T-cell (primary cell): ENCODE measurements at places on chromosomes 13 and 19.
A peak's percentile ranks its signal among the peaks of the same experiment; 100 is the strongest.

DNA sequence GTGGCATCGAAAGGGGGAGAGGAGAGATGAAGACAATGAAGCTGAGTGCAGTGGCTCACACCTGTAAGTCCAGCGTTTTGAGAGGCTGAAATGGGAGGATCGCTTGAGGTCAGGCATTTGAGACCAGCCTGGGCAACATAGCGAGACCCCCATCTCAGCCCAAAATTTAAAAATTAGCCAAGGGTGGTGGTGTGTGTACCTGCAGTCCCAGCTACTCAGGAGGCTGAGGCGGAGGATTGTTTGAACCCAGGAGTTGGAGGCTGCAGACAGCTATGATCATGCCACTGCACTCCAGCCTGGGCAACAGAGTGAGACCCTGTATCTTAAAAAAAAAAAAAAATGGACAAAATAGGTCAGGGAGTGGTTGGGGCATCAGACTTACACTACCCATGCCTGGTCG lies 7.6 kb downstream of the RDH8 start:
- no peak for DNase-seq

GRCh38 chr19:44856421-44857083 lies 10.5 kb downstream of the NECTIN2 start:
- DNase-seq = no peak

DNA sequence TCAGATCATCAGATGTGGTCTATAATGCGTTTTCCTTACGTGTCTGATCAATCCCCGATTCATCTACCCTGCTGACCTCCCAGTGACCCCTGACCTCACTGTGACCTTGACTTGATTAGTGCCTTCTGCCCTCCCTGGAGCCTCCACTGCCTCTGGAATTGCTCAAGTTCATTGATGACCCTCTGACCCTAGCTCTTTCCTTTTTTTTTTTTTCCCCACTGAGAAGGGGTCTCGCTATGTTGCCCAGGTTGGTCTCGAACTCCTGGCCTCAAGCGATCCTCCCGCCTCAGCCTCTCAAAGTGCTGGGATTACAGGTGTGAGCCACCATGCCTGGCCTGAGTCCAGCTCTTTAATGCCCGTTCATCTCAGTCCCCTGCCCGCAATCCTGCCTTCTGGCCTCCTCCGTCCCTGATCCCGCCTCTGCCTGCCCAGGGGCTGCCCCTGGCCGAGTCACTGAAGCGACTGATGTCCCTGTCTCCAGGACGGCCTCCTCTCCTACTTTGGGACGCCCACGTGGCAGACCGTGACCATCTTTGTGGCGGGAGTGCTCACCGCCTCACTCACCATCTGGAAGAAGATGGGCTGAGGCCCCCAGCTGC lies 4.0 kb upstream of the FTL start:
- DNase-seq = no peak

DNA sequence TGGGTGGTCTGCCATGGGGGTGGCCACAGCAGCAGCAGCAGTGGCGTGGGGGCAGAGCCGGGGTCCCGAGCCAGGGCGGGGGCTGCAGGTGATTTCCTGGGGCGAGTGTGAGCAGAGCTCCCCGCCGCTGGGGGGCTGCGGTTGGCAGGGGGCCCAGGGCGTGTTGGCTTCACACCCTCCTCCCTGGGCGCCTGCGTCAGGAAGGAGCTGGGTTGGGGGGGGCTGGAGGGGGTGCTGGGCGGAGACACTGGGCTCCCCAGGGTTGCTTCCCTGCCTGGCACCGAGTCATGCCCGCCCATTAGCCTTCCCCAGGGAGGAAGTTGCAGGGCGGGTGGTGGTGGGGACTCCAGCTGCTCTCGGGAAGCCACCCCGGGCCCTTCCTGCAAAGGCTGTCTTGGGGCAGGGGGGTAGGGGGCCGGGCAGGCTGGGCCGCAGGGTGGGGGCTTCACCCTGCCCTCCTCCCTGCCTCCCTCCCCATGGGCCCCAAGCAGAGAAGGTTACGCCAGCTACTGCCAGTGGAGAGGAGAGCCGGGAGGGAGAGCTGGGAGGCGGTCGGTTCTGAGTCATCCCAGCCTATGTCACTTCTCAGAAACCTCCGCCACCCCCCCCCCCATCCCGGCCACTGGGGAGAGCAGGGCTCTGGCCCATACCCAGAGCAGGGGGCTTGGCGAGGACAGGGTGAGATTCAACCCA lies 4.6 kb downstream of the MIDN start:
- peak; percentile 72 for DNase-seq

DNA sequence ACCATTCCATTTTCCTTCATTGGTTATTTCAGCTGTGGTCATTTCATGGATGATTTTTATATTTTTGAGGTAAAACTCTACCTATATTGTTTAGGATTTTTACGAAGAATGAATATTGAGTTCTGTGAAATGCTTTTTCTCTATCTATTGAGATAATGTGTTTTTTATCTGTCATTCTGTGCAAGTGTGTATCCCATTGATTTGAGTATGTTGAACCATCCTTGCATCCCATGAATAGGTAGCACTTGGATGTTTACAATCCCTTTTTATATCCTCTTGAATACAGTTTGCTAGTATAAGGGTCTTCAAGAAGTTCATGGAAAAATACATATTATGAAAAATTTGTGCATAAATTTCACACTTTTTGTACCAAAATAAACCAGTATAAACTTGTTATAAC lies 9.8 kb upstream of the ZNF525 start:
- no peak for DNase-seq

DNA sequence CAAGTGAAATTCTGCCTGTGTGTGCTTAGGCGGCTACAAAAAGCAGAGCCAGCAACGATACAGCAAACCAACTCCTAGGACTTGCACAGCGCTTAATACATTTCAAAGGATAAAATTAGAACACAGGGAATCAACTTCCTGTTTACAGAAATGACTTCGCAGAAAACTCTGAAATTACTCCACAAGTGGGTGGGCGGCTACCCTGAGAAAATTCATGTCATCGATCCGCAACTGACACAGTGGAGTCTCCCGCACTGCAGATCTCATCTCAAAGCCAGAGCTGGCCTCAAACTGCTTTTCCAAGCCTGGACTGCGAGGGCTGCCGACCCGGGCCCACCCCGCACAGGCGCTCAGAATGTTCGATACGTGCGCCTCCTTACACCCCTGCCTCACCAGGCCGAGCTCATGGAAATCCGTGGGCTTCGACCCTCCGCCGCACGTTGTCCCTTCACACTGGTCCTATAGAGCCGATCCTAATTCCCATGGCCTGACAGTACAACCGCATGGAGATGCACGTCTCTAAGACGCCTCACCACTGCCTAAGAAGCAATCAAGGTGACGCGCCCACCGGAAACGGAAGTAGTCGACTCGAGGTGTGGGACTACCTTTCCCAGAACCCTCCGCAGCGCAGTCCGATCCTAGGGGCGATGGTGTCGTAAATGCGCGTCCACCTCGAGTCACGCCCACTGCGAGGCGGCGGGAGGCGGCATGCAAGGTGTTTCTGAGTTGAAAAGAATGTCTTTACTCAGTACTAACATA lies at the start of gene ZNF229:
TSS of gene ZNF229 (minus strand) at position 557 of the 759 bp plus-strand sequence. CDS start 5,625 bp downstream, outside the sequence.
- DNase-seq = peak; percentile 59

DNA sequence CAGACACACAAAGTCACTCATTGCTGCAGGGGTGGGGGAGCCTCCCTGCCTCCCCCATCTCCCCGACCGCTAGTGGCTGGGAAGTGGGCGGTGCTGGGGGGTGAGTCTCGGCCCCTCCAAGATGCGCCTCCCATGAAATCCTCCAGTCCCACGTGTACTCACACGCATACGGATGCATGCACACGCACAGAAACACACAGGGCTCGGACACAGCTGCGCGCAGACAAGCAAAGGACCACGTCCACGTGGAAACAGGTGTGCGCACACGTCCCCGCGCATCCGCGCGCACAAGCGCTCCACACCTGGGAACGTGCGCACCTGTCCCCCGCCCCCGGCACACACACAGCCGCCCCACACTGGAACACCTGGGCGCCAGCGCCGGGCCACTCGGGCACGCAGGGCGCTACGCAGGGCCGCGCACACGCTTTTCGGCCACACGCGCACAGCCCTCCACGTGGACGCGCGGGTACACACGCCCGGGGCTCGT lies 687 bp downstream of the MATK start:
- DNase-seq = no peak

DNA sequence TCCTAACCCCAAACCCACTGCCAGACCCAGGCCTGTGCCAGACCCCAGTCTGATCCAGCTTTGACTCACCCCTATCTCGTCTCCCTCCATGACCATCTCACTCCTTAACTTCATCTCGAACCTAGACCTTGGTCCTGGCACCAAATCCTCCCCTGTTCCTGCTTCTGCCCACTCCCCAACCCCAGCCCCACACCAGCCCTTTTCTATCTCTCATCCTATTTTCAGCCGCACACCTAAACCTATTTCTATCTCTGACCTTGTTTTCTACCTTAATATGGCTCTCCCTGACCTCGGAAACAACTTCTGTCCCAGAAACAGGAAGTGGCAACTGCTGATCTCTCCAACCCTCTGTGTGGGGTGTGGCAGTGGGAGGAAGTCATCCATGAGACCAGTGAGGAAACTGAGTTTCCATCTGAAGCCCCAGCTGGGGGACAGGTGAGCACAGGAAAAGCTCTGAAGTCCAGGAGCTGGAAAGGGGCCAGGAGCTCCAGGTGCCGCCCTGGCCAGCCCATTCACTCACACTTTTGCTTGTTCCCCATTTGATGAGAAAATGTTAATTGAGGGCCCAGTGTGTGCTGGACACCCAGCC lies 13.7 kb downstream of the PTH2 start:
- no peak for DNase-seq

- DNase-seq = no peak
These were observed 4.8 kb downstream of the COLGALT1 start for GRCh38 chr19:17560205-17560595.

- no peak for DNase-seq
These were observed 2.2 kb downstream of the PNMA8B start for GRCh38 chr19:46493236-46494145.

GRCh38 chr13:27869436-27870095 lies 50.2 kb upstream of the PDX1 start:
- no peak for DNase-seq

- DNase-seq = peak; percentile 56
These were observed 3.6 kb downstream of the TMEM161A start for GRCh38 chr19:19134687-19135158.

DNA sequence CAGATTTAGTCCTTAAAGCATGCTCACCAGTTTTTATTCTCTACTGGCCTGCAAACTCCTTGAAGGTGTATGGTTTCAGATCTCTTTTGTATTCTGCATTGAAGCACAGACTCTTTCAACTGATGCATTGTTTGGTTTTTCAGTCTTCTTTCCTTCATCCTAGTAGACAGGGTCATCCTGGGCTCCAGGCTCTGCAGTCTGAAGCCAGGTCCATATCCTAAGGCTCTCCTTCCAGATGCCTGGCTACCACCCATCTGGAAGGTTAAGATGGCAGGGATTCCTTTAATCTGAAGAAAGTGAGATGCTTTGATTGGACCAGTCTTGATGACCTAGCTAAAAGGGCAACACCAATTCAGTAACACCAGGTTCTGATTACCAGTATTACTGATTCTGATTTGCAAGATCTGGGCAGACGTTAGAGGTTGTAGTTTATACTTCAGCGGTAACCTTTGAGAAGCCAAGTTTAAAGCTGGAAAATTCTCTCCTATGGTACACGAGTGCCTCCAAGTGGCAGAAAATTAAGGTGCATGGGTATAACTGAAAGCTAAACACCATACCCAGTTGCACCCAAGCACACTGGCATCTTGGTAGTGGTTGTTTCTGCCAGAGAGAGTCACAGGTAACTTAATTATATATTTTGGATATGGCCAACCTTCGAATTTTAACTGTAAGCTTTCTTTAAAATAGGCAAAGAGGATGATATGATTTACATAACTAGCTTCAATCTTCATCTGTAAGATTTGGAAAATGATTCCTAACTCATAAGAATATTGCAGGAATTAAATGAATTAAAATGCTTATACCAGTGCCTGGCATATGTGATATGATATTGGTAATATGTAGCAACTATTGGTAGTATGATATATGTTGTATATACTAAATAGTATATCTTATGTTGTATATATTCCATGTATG lies 1651.9 kb upstream of the MIR17HG start:
- DNase-seq = no peak

DNA sequence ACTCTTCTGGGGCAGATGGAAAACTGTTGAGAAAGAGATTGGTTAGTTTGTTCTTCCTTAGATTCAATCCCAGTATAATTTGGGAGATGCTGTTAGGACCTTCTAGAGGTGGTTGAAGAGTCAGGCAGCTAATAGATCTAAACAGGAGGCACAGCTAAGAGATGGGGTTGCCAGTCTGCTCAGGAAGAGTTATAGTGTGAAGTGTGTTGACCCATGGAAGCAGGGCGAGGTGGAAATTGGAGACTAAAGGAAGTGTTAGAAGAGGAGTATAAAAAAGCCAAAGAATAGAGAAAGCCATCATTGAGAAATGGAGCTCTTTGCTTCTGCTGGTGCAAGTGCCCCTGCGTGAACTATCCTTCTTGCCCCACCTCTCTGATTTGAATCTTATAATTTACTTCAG lies 3.8 kb upstream of the OXGR1 start:
- no peak for DNase-seq

GRCh38 chr19:16022251-16022650 lies 54.0 kb upstream of the TPM4 start:
- no peak for DNase-seq

GRCh38 chr13:94435604-94436226 lies 43.8 kb downstream of the DCT start:
- DNase-seq = no peak

DNA sequence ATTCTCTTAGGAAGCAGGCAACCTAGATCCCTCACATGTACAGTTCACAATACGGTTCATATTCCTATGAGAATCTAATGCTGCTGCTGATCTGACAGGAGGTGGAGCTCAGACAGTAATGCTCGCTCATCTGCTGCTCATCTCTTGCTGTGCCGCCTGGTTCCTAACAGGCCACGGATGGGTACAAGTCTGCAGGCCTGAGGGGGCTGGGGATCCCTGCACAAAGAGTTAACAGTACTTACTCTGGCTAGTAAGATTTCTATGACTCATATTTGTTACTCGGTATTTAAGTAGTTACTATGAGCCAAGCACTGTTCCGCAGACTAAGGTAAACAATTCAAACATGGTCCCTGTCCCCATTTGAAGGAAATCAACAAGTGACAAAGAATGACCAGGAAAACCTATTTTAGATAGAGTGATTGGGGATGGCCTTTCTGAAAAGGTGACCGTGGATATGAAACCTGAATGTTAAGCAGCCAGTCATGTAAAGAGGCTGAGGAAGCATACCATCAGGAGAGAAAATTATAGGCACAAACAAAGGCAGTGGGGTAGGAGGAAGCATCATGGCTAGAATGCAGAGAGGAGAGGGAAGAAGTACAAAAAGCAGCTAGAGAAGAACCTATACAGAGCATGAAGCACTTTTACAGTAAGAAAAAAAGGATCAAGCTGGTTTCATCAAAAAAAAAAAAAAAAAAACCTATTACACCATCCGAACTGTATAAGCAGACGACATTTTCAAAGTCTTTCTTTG lies 20.6 kb upstream of the WBP4 start:
- no peak for DNase-seq

- no peak for DNase-seq
These were observed 58.2 kb downstream of the NUFIP1 start for GRCh38 chr13:44930963-44931623.

DNA sequence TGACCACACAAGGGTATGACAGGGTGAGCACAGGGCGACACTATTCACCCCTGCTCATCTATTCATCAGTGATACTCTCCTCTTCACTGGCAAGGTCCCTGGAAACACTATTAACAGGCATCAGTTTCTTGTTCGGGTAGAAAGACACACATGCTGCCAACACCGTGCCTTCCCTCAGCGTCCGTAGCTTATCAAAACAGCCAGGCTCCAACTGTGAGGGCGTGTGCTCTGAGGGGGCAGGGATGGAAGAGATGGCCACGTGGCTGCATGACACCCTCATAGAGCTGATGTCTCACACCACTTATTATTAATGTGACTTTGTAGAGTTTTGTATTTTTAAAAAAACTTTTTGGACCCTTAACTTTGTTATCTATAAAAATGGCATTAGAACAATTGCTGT lies 160.3 kb downstream of the ITGBL1 start:
- no peak for DNase-seq
